ENCODE measurements at places on chromosomes 3 and 15. TPM values are rescaled to one million over a fixed set of nuclear protein-coding genes. Genes with fewer than 3 reads are reported as not detected.
A peak's percentile ranks its signal among the peaks of the same experiment; 100 is the strongest.

Gene SNX33
- 33.7 TPM for total RNA-seq

Gene GCHFR
- 33.7 TPM for total RNA-seq

Gene STRIT1
- not detected for total RNA-seq

Gene FSD2
- total RNA-seq = not detected

Gene IL17RE
- total RNA-seq = 2.4 TPM

Gene TUSC7
- total RNA-seq = not detected

Gene TASOR
- total RNA-seq = 41.7 TPM

DNA sequence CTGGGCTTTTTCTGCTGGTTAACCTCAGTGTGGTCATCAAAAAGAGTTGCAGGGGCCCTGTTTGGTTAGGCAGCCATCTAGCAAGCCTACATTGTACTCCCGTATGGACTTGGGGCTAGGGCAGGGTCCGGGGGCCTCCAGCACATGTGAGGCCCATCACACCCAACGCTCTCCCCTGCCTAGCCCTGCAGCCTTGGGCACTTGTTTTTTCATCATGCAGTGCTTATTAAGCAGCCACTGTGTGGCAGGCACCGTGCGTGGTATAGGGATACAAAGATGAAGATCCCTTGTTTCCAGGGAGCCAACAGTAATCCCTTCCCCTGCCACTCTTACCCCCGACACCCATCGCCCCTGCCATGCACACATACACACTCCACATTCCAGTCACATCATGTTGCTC is 14.2 kb downstream of the MRAS start:
- no peak for DNase-seq

DNA sequence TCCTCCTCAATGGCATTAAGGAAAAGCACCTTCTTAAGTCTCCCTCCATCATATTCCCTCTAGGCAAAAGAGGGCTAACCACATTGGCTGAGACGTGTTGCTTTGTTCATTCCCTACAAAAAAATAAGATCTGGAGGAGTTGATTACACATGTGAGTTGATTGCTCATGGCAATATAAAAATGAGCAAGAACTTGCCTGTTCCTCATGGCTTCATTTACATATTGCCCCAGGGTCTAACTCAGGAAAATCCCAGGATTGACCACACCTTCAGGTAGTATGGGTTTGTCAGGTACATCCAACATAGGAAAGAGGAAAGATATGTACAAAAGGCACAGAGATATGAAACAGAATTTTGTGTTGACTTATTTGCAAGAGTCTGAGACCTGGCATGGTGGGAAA is 35.5 kb downstream of the NFKBIZ start:
- DNase-seq = no peak

- DNase-seq = peak; percentile 38
Observed at GRCh38 chr15:92624401-92624991, 31.1 kb downstream of the FAM174B start.

GRCh38 chr15:85899927-85900326 is 105.2 kb upstream of the KLHL25 start:
- DNase-seq = no peak

DNA sequence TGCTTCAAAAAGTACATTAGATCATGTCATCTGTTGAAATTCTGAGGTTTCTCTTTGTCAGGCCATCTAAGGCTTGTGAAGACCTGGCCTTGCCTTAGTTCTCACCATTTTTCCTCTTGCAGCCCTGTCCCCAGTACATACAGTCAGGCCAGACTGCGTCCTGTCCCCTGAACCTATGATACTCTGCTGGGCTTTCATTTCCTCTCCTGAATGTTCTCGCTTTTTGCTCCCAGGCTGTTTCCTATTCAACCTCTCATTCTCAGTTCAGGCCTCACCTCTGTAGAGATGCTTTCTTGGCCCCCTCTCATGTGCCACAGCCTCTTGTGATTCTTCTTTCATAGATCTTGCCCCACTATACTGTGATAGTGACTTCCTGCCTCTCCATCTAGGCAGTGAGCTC is 648.8 kb upstream of the KCNMB2 start:
- no peak for DNase-seq

DNA sequence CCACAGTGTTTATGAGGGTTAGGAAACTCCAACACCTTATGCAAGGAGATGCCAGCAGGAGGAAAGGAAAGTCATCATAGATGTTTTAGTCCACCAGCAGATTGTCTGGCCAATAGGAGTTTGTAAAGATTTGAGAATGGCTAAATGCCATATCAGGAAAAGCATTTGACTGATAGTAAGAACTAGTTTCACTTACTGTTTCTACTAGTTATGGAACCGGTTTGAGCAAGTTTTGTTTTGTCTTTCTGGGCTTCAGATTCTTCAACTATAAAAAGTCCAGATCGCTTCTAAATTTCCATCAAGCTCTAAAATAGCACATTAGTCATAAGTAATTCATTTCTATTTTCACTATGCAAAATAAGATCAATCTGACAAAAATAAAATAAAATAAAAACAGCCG is 254.8 kb upstream of the TMCO5A start:
- DNase-seq = no peak

DNA sequence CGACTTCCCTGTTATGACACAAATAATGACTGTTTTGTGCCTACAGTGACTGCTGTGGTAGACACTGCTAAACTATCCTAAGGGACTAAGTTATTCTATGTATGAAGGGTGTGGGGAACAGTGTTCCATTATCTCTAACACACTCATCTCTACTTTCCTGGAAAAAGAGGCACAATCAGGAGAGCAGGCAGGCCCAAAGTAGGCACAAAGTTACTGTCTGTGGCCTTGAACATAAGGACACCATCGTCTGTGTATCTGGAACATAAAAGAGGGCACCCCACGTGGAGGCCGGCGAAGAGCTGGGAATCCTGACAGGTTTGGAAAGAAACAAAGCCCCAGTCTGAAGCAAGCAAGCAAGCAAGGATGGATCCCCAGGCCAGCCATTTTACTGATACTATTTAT is 1.5 kb downstream of the ABCC5 start:
- peak; percentile 27 for DNase-seq

- DNase-seq = peak; percentile 10
Observed at GRCh38 chr3:120652896-120653545, 29.0 kb downstream of the HGD start.

DNA sequence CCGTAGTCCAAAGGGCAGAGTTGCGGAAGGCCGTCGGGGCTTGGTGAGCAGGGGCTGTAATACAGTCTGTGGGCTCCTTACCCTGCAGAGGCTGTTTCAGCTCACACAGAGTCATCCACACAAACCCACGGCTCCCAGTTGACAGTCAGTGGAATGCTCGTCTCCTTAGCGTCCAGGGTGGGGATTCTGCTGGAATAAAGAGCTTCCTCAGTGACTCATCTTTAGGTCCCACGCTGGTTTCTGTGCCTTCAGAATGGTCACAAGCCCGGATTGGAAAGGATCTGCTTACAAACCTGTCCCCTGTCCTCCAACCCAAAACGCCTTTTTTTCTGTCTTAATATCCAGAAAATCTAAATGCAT is 201.3 kb upstream of the TPM1 start:
- no peak for DNase-seq

DNA sequence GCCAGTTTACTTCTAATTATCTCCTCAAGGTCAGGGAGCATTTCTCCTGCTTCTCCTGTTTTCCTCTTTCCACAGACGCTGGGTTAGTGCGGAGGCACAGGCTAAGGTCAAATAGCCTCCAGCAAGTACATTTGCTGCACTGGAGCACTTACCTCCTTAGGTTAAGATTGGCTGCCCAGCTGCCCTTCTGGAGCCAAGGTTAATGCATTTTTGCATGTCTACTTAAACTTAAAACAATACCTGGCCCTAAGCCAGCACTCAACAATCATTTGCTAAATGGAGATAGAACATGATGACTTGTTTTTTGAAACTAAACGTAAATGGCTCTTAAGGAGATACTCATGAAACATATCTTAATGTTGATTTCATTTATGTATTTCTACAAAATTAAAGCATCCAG is 83.5 kb downstream of the SSR3 start:
- DNase-seq = peak; percentile 23

DNA sequence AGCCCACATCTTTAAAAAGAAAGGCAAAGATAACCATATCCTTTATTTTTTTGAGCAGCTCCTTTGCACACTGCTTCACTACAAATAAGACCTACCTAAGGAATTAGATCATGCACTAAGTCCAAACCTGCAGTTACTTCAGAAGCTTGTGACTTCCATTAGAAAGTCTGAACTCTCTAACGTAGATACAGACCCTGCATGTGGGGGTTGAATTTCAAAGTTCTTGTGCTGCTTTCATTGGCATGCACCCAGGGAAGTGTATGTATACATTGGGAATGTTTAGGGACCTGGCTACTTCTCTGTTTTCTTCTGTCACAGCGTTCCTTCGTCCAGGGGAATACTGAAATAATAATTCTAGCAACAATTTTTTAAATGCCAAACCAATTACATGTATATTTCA is 185.2 kb upstream of the IL12A start:
- DNase-seq = no peak
